ENCODE measurements at places on chromosomes 13 and 19. TPM values are rescaled to one million over a fixed set of nuclear protein-coding genes. Genes with fewer than 3 reads are reported as not detected.

- no peaks in the 10 kb centered on the region for H3K27me3 ChIP-seq
- no peak overlapping the region for H3K27ac ChIP-seq
- peaks cover 24% of the 10 kb centered on the region for H3K4me1 ChIP-seq
- DNase-seq: no peak
Measured at GRCh38 chr13:98505217-98505616, 71.7 kb downstream of the STK24 start.

Gene PGLYRP2
- total RNA-seq: not detected

Gene DIS3
- total RNA-seq: 27.4 TPM

DNA sequence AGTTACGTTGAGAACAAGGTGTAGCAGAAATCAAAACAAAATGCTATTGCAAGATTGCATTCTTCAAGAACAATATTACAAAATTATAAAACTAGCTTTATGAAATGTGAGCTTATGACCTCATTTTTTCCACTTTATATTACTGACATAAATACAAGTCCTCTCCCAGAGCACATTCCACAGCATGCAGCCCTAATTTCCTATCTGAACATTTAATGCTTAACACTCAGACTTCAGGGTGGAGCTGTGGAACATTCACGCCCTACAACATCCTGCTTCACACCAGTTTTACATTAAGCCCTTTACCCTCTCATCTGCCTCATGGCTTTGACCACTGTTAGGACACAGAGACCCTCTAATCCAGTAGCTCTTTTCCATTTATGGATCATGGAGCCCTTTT, 65.5 kb downstream of the EPSTI1 start:
- no peaks in the 10 kb centered on the region for H3K27me3 ChIP-seq
- no peaks in the 10 kb centered on the region for H3K36me3 ChIP-seq
- no peak for DNase-seq

Gene PRR20B
- total RNA-seq: not detected

All from colonic mucosa (tissue), 4 donors.